ENCODE measurements at places on chromosomes 12 and 14. TPM values are rescaled to one million over a fixed set of nuclear protein-coding genes. Genes with fewer than 3 reads are reported as not detected.

DNA sequence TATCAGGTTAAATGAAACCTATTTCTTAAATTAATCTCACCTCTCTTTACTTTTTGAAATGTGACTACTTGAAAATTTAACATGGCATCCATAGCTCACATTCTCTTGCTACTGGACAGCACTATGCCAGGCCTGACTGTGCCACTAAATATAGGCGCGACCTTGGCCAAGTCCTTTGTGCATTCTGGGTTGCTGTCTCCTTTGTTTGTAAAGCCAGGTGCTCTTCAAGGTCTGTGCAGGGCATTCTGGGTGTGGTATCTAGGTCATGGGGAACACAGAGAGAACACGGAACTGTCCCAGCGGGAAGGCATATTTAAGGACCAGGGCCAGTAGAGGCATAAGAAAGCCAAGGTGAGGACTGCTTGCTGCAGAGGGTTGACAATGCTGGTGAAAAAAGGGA lies 121.2 kb downstream of the ZNF664 start:
- no peak for DNase-seq
- no peaks in the 10 kb centered on the region for H3K4me1 ChIP-seq
- no peak overlapping the region for H3K4me3 ChIP-seq
- no peaks in the 10 kb centered on the region for H3K27me3 ChIP-seq
- H3K36me3 ChIP-seq, result no peaks in the 10 kb centered on the region
- no peak overlapping the region for H3K27ac ChIP-seq

The SLCO1B1 gene
- not detected for polyA plus RNA-seq

DNA sequence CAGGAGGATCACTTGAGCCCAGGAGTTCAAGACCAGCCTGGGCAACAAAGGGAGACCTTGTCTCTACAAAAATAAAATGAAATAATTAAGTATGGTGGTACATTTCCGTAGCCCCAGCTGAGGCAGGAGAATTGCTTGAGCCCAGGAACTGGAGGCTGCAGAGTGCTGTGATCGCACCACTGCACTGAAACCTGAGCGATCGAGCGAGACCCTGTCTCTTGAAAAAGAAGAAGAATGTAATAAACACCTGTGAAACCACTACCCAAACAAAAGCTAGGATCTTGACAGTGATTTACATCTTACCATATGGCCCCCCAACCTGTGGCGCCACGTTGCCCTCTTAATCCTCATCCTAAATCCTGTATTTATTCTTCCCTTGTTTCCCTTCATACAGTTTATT lies 5.7 kb upstream of the DTX1 start:
- DNase-seq, result no peak
- H3K27ac ChIP-seq, result no peak overlapping the region
- H3K4me1 ChIP-seq, result no peaks in the 10 kb centered on the region
- no peak overlapping the region for H3K4me3 ChIP-seq
- no peaks in the 10 kb centered on the region for H3K27me3 ChIP-seq
- no peaks in the 10 kb centered on the region for H3K36me3 ChIP-seq

DNA sequence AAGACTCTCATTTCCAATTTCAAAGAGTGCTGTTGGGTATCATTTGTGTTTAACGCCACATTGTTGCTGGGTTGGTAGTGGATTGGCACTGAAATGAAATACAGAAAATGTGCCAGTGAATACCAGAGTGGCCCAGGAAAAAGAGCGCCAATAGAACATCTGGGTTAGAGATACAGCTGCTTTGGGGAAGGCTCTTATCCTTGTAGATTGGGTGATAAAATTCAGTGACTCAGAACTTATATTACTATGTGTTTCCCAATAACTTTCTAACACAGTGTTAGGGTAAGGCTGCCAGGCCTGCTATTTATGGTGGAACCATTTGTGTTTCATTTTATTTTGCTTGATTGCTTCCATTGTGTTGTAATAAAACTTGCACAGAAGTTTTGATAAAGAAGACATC lies 168.2 kb upstream of the SSTR1 start:
- no peaks in the 10 kb centered on the region for H3K27me3 ChIP-seq
- H3K27ac ChIP-seq, result no peak overlapping the region

The KCNA5 gene
- polyA plus RNA-seq, result 0.98 TPM

GRCh38 chr14:49984424-49984823 lies 91.5 kb downstream of the ARF6 start:
- DNase-seq, result no peak
- no peaks in the 10 kb centered on the region for H3K27me3 ChIP-seq
- H3K27ac ChIP-seq, result no peak overlapping the region

- DNase-seq, result no peak
- H3K4me3 ChIP-seq, result no peak overlapping the region
- H3K4me1 ChIP-seq, result no peaks in the 10 kb centered on the region
- H3K27me3 ChIP-seq, result no peaks in the 10 kb centered on the region
- no peak overlapping the region for H3K27ac ChIP-seq
These were observed 488.3 kb upstream of the FLRT2 start for GRCh38 chr14:85041618-85042017.

DNA sequence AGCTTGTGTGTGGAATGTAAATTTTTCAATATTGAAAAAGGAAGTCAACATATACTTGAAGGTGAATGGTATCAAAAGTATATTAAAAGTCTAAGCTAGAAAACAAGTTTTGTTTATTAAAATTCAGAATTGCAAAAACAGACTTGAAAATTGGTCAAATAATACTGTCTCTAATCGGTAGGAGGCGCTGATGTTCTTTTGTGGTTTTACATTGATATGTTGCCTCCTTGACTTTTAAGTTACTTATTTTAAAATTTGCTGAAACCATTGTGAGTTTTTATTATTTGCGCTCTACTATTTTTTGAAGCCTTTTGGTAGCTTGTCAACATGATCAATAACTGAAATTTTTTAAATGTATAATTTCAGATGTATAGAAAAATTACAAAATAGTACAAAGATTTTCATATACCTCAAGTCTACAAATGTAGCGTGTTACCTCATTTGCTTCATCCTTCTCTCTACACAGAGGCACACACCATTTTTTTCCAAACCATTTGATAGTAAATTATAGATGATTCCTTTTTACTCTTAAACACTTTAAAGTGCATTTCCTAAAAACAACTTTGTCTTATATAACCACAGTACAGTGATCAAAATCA lies 6.9 kb downstream of the RTRAF start:
- no peaks in the 10 kb centered on the region for H3K4me1 ChIP-seq
- no peak for DNase-seq
- no peaks in the 10 kb centered on the region for H3K27me3 ChIP-seq
- peaks cover 55% of the 10 kb centered on the region for H3K36me3 ChIP-seq
- H3K4me3 ChIP-seq, result no peak overlapping the region

- DNase-seq, result peak; percentile 60
- H3K27ac ChIP-seq, result no peak overlapping the region
These were observed 7.6 kb downstream of the CEP170B start for GRCh38 chr14:104872469-104873341.

- H3K4me3 ChIP-seq, result no peak overlapping the region
- no peaks in the 10 kb centered on the region for H3K27me3 ChIP-seq
- H3K36me3 ChIP-seq, result no peaks in the 10 kb centered on the region
- DNase-seq, result no peak
- H3K27ac ChIP-seq, result no peak overlapping the region
- no peaks in the 10 kb centered on the region for H3K4me1 ChIP-seq
These were observed 39.6 kb downstream of the CDKL1 start for GRCh38 chr14:50357124-50357523.

The NTF3 gene
- polyA plus RNA-seq, result 1.2 TPM

GRCh38 chr14:26394150-26394810 lies 203.6 kb downstream of the NOVA1 start:
- H3K27me3 ChIP-seq, result no peaks in the 10 kb centered on the region
- no peaks in the 10 kb centered on the region for H3K36me3 ChIP-seq
- no peak for DNase-seq

The MIP gene
- 0.17 TPM for polyA plus RNA-seq

DNA sequence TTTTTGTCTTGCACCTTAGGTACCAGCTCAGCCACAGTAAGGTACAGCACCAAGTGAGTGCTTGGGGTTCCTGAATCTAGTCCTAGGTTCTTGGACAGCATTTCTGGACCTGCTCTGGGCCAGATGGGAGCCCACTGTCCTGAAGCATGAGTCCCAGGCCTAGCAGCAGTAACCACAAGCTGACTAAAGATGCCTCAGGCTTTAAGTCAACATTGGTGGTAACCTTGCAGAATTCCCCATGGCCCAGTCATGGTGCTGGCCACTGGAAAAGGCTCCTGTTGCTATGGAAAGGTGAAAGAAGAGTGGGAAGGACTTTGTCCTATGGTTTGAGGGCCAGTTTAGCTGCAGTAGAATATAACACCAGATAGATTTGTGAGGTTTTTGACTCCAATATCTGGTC lies 86.9 kb upstream of the CLEC14A start:
- H3K4me3 ChIP-seq, result no peak overlapping the region
- H3K36me3 ChIP-seq, result no peaks in the 10 kb centered on the region
